Small intestine (tissue), 16 donors: ENCODE measurements at places on chromosomes 3 and 15. TPM values are rescaled to one million over a fixed set of nuclear protein-coding genes. Genes with fewer than 3 reads are reported as not detected.

DNA sequence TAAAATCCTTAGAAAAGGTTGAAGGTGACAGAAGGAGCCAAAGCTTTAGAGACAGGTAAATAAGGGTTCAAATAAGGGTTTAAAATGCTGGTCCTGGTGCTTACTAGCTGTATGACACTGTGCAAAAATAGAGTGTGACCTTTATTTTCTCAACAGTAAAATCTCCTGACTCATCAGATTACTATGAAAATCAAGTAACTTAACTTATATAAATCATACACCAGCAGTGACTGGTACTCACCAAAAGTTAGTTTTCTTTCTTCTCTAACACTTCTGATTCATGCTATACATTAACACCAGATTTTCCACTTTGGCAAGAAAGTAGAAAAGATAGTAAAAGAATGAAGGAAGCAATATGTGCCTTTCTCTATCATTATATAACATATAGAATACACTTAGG, 205.9 kb upstream of the GBE1 start:
- DNase-seq, result no peak

- no peak for DNase-seq
Measured at GRCh38 chr15:58015565-58015964, 49.9 kb downstream of the ALDH1A2 start.

- no peak for DNase-seq
Measured at GRCh38 chr15:39594446-39595337, 13.8 kb downstream of the THBS1 start.

- no peak for DNase-seq
Measured at GRCh38 chr3:124316034-124316287, 324.0 kb upstream of the ROPN1 start.

DNA sequence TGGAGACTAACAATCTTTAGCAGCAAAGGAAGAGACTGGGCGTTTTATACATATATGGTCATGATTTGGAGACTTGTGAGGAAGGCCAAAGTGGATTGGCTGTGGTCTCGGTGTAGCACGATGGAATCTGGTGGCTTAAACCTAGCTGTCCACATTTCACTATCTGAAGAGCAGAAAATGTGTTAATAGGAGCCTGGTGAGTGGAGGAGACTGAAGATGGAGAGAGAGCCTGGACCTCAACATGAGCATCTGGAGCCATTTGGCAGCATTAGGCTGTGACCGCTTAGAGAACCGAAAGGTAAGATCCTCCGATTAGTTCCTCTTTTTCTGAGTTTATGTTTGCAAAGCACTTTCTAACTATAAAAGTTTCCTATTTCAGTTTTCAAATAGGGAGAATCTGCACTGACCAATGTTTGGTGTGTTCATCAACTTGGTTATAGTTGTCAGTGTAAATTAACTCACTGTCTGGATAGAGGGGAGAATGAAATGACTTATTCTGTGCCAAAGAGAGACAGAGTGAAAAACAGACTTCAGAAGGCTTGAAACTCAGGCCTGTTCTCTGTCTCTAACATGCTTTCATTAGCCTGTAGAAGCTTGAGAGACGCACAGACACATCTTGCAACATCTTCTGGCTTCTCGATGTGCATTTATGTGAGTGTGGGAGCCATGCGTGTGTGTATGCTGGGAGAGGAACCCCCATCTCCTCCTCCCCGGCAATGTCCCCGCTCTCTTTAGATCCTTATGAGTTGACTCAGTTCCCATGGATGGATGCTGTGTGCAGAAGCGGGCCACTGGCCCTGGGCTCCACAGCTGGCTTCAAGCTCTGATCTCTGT, 244.7 kb upstream of the TBL1XR1 start:
- no peak for DNase-seq

CGGBP1 gene
- polyA plus RNA-seq, result 35.1 TPM
